ENCODE measurements at places on chromosomes 7 and 10. TPM values are rescaled to one million over a fixed set of nuclear protein-coding genes. Genes with fewer than 3 reads are reported as not detected.

FOXP2 gene
- total RNA-seq, result 3.3 TPM

DNAH11 gene
- total RNA-seq, result 0.69 TPM

GNGT1 gene
- not detected for total RNA-seq

NUP42 gene
- total RNA-seq, result 40.0 TPM

GATA3 gene
- 30.9 TPM for total RNA-seq

OR6B1 gene
- not detected for total RNA-seq

GPR141 gene
- not detected for total RNA-seq

PRSS37 gene
- total RNA-seq, result not detected
